ENCODE measurements at places on chromosomes 6 and 20.
A peak's percentile ranks its signal among the peaks of the same experiment; 100 is the strongest.

DNA sequence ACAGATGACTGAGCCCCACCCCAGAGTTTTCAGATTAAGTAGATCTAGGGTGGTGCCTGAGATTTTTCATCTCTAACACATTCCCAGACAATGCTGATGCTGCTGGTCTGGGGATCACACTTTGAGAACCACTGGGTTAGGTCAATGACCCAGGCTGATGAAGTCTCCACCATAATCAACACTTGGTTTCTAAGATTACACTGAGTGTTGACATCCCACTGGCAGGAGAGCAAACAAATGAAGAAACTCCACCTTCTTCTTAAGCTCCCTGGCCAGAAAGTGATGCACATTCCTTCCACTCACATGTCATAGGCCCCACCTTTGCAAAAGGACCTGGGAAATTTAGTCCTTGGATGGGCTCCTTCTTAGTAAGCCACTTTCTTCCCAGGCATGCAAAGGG is 53.1 kb downstream of the MAFB start:
- DNase-seq: no peak

DNA sequence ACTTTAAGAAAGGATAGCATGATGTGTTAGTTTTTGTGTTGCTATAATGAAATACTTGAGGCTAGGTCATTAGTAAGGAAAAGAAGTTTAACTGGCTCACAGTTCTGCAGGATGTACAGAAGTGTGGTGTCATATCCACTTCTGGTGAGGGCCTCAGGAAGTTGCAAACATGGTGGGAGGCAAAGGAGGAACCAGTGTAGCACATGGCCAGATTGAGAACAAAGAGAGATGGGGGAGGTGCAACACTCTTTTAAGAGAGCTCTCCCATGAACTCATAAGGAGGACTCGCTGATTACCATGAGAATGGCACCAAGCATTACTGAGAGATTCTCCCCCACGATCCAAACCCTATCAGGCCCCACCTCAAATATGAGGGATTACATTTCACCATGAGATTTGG is 265.4 kb downstream of the RIMS1 start:
- DNase-seq: no peak

DNA sequence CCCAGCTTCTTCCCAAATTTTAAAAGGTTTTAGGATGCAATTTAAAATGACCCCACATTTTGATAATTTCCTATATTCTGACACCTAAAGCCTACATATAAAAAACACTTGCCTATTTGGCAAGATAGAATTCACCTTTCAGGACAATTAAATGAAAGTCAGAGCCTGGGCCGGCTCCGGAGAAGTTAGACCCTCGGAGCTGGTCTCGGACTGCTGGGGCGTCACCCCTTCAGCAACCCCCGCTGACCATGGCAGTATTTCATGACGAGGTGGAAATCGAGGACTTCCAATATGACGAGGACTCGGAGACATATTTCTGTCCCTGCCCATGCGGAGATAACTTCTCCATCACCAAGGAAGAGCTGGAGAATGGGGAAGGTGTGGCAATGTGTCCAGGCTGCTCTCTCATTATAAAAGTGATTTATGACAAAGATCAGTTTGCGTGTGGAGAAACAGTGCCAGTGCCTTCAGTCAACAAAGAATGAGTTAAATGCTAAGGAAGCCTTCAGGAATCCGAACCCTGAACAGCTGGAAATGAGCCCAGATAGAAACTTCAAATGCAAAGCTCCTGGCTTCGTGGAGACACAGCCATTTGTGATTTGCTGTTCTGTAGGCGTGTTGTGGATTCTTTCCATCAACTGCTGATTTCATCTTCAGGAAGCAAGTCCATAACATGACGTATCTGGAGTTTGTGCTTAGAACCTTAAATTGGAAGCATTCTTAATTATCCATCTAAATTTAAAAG is 16.0 kb downstream of the TCFL5 start:
- no peak for DNase-seq

DNA sequence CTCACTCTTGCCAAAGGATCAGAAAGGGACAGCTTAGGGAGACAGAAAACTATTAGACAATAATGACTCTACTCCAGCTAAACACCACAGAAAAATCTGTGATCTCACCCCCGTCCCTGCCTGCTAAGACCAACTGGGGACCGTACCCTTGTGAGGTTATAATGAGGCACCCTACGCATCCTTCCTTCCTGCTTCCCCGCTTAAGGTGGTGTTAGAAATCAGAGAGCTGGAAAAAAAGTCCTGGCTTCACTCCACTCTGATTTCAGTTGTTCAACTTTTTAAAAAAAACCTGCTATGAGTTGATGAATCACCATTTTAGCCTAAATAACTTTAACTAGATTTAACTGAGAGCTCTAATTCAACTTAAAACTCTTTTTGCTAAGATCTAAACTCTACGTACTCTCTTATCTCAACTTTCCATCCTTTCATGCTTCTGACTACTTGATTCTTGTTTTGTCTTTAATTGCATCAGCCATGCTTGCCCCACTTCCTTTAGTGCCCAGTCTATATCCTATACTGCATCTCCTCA is 35.8 kb upstream of the TMEM14A start:
- DNase-seq: no peak

- peak; percentile 48 for DNase-seq
Observed at GRCh38 chr6:71139249-71139648, 149.4 kb upstream of the OGFRL1 start.

DNA sequence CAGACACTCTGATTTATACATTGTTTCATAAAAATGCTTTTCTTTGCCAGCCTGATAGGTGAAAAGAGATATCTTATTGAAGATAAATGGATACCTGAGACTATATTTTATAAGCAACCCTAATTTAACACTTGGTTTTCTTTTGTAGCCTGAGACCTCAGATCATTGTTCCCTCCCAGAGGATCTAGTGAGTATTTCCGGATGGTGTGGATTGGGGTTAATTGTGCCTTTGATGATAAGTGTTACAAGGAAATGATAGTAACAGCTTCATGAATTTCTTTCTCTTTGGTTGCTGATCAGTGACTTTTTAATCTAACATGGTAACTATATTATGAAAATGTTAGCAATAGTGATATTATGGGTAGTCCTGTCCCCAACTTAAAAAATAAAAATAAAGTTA is 30.4 kb downstream of the KDM1B start:
- no peak for DNase-seq

- no peak for DNase-seq
Observed at GRCh38 chr6:44453146-44453545, 65.6 kb downstream of the CDC5L start.

GRCh38 chr6:82372656-82373055 is 9.0 kb downstream of the TPBG start:
- no peak for DNase-seq

- DNase-seq: no peak
Observed at GRCh38 chr6:97594844-97595243, 311.8 kb upstream of the MMS22L start.

DNA sequence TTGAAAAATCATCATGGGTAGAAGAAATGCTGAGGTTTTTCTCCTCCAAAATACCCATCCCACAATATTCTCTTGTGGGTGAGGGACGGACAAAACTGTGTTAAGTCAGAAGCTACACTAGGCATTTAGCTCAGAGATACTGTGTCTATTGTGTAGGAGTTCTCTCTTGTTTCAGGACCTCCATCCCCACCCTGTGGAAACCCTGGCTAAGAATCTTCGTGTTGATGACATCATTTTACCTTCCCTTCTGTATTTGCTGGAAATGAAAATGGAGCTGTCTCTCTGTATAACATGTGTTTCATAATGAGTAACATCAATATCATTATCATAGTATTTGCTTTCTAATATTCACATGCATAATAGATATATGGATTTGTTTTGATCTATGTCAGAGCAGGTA is 1193.0 kb upstream of the CITED2 start:
- no peak for DNase-seq

DNA sequence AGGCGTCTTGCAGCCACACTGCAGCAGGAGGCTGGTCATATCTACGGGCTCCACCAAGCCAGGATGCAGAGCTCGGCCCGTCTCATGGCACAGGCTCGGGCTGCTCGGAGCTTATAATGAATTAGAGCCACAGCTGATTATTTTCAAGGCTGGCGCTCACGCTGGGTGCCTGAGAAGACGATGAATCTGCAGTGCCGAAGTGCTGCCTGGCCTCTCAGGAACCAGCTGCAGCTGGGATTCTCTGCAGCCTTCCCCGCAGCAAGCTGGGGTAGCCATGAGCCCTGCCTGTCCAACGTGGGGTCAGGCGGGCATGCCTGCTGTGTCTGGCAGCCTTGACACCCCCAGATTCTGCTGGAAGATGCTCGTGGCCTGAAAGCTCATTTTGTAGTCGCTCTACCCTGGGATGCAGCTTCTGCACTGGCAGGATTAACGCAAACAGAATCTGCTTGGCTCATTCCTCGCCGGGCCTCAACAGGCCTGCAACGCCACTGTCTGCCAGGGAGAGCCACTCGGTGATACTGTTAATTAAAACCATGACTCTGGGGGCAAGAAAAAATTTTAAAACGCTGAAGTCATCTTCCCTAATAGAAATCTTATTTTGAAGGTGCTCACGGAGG is 104.3 kb downstream of the CDH26 start:
- no peak for DNase-seq

- DNase-seq: no peak
Observed at GRCh38 chr6:40049128-40049527, 114.9 kb upstream of the MOCS1 start.

- DNase-seq: no peak
Observed at GRCh38 chr6:81940451-81940985, 188.0 kb upstream of the TENT5A start.

DNA sequence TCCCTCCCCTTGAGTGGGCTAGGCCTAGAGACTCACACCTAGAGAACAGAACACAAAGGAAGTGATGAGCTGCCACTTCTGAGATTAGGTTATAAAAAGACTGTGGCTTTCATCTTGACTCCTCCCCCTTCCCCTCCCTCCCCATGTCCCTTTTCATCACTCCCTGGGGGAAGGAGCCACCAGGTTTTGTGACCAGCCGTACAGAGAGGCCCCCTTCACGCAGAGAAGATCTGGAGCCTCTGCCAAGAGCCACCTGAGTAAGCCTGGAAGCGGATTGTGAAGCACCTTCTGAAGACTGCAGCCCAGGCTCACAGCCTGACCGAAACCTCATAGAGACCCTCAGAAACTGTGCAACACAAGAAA is 118.4 kb upstream of the NXT1 start:
- DNase-seq: no peak

DNA sequence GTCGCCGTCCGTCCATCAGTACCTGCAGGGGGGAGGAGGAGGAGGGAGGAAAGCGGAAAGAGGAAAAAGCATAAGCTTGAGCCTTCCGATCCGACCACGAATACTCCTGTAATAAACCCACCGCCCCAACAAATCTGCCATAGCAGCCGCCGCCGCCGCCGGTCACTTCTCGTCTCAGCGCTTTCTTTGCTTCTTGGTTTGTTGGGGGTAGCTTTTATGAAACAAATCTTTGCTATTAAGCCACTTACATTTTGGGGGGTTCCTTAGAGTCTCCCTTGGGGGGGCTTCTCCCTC is 277 bp downstream of the ADGRB3 start:
- DNase-seq: no peak

DNA sequence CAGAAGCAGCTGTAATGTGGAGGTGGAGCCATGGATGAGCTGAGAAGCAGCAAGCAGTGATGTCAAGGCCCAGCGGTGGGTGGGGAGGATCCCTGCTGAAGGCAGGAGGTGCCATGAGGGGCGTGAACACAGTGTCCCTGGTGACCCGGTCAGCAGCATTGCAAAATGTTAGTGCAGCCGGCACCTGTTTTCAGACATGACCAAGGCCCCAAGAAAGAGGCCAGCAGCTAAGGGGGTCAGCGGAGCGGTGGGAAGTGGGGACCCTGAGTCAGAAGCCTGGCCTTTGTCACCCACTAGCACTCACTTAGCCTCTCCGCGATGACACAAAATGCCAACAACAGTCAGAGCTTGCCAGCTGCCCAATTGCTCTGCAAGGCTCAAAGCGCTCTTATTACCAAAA is 51.9 kb downstream of the TMEM242 start:
- DNase-seq: no peak

Data from inflammatory macrophage treated with lipopolysaccharide for 1 hour (primary cell).